Hematopoietic multipotent progenitor cell treated with erythropoietin and hydrocortisone succinate and interleukin-3 and kit ligand, for 6 days (in vitro differentiated cells): ENCODE measurements at places on chromosomes 2 and 18.

GRCh38 chr2:177983183-177983788 lies 89.3 kb downstream of the PDE11A start:
- DNase-seq = peak; percentile 75

- no peak for DNase-seq
Measured at GRCh38 chr2:229947544-229947943, 25.2 kb downstream of the FBXO36 start.

- DNase-seq = no peak
Measured at GRCh38 chr2:26585100-26585499, 56.1 kb downstream of the CIB4 start.

- DNase-seq = no peak
Measured at GRCh38 chr18:32920796-32921787, 148.3 kb upstream of the KLHL14 start.

GRCh38 chr2:140843186-140843585 lies 1287.6 kb downstream of the LRP1B start:
- DNase-seq = no peak

GRCh38 chr2:179020156-179020750 lies 29.7 kb downstream of the CCDC141 start:
- DNase-seq = peak; percentile 55

DNA sequence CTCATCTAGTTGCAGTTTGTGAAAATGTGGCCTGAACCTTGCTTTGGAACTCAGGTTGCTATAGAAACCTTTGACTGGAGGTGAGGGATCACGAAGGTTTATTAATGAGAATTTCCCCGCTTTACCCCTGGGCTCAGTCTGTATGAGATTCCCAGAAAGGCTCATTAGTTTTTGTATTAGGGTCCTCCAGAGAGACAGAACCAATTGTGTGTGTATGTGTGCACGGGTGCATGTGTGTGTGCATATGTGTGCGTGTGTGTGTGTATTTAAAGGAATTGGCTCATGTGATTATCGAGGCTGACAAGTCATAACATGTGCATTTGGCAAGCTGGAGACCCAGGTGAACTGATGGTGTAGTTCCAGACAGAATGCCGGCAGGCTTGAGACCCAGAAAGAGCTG lies 113.8 kb upstream of the DLX2 start:
- DNase-seq = no peak

DNA sequence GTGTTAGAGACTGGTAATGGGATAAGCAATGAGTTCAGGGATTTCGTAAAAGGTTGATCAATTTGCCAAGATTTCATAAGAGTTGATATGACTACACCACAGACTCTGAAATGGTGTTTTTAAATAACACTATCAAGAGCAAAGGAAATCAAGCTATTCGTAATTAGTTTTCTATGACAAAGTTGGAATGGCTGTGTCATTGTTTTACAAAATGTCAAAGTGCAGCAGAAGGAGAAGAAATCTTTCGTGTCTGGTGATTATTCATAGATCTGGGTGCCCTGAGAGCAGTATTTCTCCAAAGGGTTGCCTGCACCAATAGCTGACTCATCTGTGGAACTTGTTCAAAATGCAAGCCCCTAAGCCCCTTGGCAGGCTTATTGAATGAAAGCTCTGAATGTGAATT lies 70.1 kb downstream of the NABP1 start:
- no peak for DNase-seq

DNA sequence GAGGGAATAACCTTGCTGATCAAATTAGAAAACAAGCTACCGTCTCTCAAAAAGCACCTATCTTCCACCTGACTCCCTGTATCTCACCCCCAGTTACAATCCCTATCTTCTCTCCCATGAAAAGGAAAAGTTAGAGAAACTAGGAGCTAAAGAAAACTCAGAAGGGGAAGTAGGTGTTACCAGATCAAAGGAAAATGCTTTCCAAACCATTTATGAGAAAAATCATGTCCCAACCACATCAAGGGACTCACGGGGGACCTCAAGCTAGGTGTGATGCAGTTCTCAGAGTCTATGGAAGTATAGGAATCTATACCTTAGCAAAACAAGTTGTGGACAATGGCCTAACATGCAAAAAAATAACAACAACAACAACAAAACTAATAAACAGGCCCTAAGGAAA lies 135.5 kb upstream of the RMP24 start:
- DNase-seq = no peak

- no peak for DNase-seq
Measured at GRCh38 chr2:178270338-178270737, 76.0 kb downstream of the OSBPL6 start.
